ENCODE measurements at places on chromosomes 6 and 20.

DNA sequence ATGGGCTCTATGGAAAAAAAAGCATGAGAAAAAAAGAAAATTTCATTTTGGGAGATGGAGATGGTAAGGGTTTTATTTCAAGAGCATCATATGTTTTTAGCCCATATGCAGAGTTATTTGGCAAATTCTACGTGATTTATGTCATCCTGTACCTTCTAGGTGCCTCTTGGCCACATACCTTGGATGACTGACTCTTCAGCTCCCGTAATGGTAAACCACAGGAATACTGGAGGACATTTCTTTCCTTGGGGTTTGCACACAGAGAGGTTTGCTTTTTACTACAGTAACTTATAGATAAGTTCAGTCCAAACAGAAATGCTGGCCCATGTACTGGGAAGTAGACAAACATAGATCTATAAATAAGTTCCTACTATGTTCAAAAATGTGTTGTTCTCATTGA lies 132.2 kb downstream of the SH3BGRL2 start:
- DNase-seq, result no peak

DNA sequence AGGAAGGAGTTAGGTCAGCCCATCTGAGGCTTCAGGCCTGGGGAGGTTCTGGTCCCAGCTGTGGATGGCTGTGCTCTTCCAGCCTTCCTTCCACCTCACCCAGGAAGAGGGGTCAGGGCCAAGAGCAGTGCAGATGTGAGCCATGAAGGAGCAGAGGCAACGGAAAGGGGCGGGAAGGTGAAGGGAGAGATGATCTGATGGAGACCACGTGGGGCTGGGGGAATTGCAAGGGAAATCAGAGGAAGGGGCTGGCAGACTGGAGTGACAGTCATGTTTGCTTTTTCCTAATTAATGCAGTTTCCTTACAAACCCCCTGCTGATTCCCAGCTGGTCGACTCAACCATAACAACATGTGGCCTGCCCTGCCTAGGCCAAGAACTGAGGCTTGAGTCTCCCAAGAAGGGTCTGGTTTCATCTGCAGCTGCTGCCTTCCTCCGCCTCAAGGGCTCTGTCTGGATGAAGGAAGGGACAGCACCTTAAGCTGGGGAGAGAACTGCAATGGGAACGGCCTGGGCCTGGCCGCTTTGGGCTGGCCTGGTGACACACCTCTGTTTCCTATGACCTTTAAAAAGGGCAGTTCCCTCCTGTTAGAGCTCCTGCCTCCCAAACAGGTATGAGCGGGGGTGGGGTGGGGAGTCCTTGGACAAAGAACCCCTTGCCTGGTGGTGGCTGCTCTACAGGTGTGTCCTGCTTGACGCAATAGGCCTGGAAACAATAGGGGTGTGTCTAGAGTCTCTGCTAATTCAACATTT lies 7.8 kb upstream of the MRPS18A start:
- no peak for DNase-seq

DNA sequence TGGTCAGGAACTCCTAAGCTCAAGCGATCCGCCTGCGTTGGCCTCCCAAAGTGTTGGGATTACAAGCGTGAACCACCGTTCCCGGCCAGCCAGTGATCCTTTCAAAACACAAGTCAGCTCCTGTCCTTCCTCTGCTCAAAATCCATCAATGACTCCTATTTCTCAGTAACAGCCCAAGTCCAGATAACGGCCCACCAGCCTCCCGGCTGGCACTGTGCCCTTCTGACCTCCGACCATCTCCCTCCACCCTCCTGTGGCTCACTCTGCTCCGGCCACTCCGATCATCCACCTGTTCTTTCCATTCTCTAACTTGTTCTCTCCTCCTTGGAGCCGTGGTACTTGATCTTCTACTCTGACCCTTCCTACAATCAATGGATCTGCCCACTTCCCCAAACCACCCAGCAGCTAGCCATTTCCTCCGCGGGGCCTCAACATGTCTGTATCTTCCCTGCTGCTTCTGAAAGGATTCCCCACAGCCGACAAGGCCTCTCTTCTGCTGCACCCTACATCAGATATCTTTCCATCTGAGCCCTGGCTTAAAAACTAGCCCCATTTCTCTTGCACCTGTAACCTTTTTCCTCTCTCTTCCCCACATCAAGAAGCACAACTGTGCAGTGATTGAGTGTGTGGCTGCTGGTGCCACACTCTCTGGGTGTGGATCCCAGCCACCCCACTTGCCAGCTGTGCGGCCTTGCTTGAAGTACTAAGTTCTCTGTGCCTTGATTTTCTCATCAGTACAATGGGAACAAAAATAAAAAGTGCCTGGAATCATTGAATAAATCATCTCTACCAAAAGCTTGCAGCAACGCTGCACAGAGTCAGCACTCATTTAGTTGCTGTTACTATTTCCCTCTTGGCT lies 6.1 kb upstream of the ZMYND8 start:
- DNase-seq, result no peak

- DNase-seq, result no peak
Observed at GRCh38 chr6:36187446-36187845, 9.1 kb upstream of the BRPF3 start.

DNA sequence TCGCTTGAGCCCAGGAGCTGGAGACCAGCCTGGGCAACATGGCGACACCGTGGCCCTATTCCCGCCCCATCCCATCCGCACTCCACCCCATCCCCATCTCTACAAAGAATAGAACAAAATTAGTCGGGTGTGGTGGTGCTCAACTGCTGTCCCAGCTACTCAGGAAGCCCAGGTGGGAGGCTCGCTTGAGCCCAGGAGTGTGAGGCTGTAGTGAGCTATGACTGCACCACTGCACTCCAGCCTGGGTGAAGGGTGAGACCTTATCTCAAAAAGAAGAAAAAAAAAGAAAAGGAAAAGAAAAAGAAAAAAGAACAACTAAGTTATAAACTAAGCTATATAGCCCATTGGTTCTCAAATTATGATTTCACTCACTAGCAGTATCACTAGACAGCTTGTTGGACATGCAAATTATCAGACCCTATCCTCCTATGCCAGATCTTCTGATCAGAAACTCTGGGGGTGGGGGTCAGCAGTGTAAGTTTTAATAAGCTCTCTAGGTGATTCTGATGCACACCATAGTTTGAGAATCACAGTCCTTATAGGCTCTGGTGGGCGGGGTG lies 491 bp upstream of the ITCH start:
- no peak for DNase-seq

DNA sequence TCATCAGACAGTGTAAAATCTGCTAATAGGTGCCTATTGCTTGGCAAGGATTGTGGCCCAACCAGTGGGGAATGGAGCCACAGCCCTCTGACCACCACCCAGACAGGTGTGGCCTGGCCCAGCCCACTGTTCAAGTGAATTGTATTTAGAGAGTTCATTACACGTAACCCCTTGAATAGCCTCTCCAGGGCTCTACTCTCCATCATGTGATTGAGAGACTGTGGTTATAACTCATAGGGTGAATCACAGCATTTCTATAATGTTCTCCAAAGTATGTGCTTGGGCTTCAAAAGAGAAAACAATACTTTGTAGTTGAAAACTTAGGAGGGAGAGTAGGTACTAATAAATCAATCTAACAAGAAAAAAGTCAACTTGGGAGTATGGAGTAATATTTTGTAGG lies 38.4 kb downstream of the ALDH8A1 start:
- DNase-seq, result no peak

DNA sequence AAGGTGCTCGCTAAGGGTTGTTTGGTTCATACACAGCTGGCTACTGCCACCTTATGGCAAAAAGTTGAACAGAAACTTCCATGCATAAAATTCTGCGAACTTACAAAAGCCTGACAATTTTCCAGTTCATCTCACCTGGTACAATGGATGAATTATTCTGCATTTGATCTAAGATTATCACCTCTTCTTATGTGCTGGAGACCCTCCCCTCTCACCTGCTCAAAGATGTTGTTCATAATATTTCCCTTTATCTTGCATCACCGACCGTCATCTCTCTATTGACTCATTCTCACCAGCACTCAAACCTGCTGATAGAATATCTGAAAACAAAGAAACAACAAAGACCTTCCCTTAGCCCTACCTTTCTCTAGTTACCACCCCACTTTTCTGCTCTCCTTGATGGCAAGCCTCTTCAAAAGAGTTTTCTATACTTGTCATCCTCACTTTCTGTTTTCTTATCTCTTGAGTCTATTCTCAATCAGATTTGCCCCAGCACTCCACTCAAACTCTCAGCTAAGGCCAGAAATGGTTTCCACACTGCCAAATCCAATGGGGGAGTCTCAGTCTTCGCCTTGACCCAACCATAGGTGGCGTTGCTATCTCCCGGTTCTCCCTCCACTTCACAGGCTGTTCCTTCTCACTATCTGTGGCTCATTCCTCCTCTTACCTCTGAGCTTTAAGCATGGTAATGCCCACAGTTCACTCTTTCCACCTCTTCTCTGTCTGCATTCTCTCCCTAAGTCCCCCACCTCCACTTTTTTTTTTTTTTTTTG lies 25.8 kb downstream of the SNRNP48 start:
- DNase-seq, result peak; percentile 42

DNA sequence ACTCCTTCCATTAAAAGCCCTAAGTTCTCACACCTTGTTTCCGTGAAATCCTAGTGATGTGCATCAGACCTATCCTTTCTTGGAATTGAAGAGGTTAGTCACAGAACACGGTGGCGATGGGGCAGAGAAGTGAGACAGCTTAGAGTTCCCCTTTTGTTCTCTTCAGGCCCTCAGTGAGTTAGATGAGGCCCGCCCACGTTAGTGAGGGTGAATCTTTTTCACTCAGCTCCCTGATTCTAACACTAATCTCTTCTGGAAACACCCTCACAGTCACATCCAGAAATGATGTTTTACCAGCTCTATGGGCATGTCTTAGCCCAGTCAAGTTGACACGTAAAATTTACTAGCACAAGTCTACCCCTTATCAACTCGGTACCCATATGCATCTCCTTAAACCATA lies 172.7 kb upstream of the NOX3 start:
- DNase-seq, result peak; percentile 6

DNA sequence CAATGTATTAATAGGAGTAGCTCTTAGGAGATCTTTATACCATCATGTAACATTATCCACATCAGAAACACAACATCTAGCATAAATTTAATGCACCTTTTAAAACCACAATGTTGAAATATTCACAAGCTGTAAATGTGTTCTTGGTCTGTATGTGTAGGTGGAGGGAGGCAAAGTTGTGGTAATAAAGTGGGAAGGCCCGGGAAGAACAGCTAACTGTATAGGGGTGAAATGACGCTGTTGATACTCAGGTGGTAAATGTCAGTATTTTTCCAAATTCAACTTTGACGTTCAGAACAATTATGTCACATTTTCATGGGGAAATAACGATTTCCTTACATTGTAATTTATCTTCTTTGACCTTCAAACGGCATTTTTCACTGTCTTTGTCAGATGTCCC lies 146.0 kb upstream of the STMND1 start:
- no peak for DNase-seq

- DNase-seq, result no peak
Observed at GRCh38 chr6:121439926-121440325, 4.5 kb downstream of the GJA1 start.

- no peak for DNase-seq
Observed at GRCh38 chr20:4919047-4919704, 82.1 kb downstream of the SLC23A2 start.

Measured in activated CD4-positive, alpha-beta T cell treated with anti-CD3 and anti-CD28 coated beads for 4 hours (primary cell).